ENCODE measurements at places on chromosomes 2 and 18.

DNA sequence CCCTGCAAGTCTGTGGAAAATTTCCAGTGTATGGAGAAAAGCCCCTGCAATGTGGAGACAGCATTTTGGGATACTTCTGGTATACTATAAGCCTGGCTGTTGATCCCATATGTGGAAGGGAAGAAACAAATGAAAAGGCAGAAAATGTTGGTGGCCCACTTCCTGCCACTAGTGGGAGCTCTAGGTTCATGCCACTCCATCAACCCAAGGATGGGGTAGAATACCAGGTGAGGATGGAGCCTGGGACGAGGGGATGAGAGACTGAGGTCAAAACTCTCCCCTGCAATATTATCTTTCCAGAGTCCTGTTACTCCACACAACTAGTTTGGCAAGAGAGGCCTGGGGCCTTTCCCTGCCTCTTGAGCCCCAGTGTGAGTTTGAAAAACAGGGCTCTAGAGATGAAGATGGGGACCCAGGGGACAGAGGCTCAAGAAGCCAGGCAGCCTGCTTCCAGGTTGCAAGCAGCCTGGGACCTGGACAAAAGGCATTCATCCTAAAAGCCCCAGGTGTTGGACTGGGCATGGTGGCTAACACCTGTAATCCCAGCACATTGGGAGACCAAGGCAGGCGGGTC, 31.9 kb downstream of the BMP10 start:
- DNase-seq: no peak

- DNase-seq: no peak
These were observed 46.3 kb upstream of the GBX2 start for GRCh38 chr2:236214376-236214995.

DNA sequence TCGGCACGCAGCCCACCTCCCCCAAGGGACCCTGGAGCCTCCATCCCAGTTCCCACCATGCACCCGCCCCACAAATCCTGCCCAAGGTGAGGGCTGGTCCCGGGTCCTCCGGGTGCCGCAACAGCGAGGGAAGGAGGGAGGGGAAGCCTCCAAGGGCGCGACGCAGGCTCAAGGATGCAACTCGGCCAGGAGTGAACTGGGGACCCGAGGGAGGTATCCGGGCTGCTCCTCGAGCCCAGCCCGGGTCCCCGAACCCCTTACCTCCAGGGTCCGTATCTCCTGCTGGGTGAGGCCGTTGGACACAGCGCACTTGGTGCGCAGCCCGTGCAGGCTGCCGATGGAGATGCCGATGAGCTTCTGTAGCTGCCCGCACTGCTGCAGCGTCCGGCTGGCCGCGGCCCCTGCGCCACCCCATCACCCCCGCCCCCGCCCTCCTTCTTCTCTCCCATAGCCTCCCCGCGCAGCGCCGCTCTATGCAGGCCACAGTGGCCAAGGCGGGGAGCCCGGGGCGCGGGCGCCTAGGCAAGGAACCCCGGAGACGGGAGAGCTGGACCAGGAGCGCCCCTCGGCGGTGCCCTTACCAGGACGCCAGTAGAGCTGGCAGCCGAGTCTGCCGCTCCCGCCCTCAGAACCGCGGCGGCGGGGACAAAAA, 124.1 kb downstream of the ANKRD30BL start:
- DNase-seq: no peak

GRCh38 chr2:73070643-73071359, 711 bp downstream of the SFXN5 start:
- no peak for DNase-seq

GRCh38 chr18:32848826-32849225, 76.0 kb upstream of the KLHL14 start:
- DNase-seq: no peak

DNA sequence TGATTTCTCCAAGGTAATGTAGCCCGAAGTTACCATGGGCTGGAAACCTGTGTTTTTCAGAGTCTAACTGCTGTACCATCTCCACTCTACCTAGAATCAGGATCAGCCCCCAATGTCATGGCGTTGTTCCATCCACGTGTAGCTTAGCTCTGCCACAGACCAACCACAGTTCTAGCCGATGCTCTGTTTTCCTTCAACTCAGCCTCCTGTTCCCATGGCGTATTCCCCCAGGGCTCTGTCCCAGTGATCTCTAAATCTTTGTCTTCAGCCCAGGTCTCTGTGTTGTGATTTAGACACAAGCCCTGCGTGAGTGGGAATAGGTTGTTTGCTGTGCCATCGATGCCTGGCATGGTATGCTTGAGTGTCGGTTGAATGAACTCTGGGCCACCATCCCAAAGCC, 53.4 kb downstream of the LPIN1 start:
- DNase-seq: no peak

DNA sequence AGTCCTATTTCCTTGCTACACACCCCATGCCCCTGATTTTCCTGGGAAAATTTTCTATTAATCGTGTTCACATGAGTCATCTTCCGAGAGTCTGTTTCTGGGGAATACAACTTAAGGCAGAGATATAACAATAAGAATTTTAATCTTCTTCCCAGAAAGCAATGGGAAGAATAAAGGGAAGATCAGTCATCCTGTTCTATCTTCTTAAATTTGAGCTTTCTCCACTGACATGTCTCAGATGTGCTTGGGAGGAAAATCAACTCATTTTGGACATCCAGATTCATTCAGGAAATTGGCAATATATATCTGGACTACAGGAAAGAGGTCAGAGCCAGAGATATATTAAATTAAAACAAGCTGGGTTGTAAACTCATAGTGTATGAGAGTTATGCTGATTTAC, 62.3 kb upstream of the SPAG16 start:
- no peak for DNase-seq

DNA sequence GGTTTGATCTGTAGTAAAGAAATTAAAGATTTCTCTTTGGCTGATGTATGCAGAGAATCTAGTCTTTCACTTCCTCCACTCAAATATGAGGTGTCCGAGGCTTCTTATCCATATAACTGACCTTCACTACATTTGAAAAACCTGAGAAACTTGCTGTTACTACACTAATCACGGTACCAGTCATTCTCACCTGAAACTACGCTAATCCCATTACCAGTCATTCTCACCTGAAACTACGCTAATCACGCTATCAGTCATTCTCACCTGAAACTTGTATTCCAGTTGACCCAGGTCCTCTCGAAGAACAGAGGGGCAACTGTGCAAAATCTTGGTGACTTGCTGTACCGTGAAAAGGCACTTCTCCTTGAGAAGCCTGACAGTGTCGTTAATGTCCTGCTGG, 5.1 kb downstream of the MTERF4 start:
- no peak for DNase-seq

GRCh38 chr2:214127571-214127970, 283.3 kb upstream of the VWC2L start:
- no peak for DNase-seq

GRCh38 chr2:232568161-232568560, 17.7 kb downstream of the EIF4E2 start:
- DNase-seq: no peak

DNA sequence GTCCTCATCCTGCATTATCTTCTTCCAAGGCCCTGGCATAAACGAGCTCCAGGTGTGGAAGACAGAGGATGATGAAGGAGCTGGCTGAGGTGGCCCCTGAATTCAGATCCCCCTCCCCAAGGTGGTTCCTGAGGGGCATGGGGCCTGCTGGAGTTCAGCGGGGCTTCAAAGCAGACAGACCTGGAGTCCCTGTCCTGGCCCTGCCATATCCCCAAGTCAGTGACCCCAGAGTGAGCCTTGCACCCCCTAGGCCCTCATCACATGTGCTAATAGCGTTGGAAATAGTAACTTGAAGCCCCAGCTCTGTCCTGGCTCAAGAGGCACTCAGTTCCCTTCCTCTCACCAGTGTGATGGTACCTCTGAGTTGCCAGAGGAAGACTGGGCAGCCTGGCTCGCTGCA, 172.9 kb downstream of the GALNT1 start:
- no peak for DNase-seq

GRCh38 chr2:131148426-131148825, 43.3 kb downstream of the PLEKHB2 start:
- DNase-seq: no peak

- DNase-seq: no peak
These were observed 756 bp upstream of the NAGK start for GRCh38 chr2:71067567-71068217.

DNA sequence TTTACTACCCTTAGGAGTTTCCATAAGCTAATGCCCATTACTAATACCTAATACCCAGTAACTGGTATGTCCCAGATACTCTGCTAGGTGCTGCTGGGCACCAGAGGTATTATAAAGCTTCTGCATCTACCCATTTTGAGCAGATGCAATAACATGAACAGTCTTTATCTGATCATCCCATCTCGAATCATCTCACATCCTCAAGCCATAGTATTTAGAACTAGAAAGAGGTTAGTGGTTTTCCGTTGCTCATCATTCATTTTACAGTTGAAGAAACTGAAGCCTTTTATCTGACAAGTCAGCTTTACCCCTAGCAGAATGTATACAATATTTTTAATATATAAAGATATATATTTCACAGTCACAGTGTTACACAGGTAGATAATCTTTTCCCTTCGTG, 99.1 kb upstream of the TCF4 start:
- no peak for DNase-seq

GRCh38 chr2:132915812-132916549, 246.0 kb upstream of the LYPD1 start:
- DNase-seq: no peak

DNA sequence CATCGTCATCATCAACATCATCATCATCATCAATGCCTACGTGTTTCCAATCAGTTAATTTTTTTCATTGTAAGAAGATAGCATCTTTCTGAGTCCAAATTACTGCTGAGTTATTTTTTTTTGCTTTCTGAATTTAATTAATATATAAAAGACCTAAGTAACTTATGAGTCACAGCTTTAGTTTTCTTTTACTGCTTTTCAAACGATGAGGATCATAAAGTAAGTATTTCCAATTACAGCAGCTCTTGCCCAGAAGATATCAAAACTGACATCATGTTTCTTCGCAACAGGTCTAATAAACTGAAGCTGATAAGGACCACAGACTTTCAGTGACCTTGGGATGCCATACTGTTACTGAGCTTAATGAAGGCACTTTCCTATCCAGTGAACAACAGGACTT, 442.2 kb downstream of the DSEL start:
- no peak for DNase-seq

DNA sequence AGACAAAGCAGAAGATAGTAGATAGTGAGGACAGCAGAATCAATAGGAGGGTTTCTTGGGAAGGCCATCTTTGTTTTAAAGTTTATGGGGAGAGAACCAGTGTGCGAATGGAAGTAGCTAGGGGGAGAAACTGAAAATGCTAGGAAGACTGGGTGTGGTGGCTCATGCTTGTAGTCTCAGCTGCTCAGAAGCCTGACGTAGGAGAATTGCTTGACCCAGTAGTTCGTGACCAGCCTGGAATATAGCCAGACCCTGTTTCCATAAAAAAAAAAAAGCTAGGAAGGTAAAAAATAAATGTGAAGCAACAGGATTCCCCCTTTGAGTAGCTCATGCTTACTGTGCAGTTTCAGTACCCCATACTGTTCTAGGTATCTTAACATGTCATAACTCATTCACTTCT, 19.2 kb upstream of the DRC1 start:
- DNase-seq: no peak

DNA sequence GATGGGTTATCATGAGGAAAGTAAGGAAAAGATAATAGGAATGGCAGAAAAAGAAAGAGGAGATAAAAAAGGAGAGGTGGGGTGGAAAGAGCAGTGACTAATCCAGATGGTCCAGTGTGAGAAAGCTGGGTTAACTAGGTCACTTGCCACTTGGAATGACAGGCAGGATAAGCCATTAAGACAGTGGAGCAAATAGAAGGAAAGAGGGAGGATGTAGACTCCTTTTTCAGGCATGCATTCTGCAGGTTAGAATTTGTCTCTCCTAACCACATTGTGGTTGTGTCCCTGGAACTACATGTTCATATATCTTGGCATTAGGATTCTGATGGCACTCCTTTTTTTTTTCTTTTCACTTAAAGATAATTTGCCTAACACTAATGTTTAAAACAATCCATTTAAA, 13.4 kb upstream of the NEMP2 start:
- DNase-seq: no peak

DNA sequence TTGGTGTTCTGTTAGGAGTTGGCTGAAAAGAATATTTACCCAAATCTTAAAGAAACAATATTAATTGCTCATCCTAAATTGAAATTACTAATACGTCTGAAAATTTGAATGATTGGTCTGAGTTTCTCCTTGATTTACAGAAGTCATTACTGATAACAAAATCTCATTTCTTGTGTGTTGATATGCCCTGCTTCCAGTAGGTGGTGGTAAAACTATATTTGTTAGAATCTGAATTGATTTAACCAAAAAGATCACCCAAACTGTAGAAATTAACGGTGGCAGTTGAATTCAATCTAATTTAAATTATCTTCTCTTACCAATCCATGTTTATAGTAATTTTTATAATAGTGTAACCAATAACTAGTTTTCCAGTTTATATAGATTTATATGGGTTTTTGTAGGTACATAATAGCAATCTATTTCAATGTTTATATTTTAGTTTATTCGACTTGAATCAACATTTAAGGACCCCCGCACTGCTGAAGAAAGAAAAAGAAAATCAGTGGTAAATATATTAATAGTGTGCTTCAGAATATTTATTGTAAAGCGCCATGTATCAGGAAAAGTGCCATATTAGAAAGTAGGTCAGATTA, 38.3 kb downstream of the PAPOLG start:
- no peak for DNase-seq

- no peak for DNase-seq
These were observed 287.5 kb downstream of the OSR1 start for GRCh38 chr2:19070886-19071285.

DNA sequence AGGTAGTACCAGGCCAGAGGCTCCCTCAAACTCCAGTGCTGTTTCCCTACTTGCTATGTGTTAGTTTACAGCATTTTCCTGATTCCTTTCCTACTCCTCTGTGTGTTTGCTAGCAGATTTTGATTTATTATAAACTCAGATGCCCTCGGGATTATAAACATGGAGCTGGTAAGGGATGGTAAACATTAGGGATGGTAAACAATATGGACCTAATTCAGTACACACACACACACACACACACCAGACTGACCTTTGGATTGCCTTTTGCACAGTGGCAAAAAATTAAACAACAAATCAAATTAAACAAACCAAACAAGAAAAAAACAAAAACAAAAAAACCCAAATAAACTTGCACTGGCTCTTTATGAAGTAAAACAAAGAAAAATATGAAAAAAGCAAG, 55.4 kb upstream of the ACVR1 start:
- DNase-seq: no peak

DNA sequence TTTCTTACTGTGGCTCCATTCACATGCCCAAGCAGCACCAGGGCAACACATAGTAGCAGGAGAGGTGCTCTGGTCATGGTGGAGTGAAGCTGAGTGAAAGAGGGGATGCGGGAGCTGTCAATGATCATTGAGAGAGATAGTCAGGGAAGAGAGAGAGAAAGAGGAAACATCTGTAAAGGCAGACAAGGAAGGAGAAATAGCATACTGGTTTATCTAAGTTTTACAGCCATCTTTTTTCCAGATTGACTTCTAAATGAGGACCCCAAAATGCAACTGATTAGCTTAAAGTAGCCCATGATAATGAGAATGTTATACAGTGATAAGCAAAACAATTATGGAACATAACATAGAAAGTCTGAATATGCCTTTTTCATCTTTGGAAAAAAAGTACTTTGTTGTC, at the start of gene C2orf66:
TSS of gene C2orf66 (minus strand) at position 96 of the 400 bp plus-strand sequence. CDS start at position 77, 19 bp downstream.
- DNase-seq: no peak
